Bronchial smooth muscle cell (primary cell): ENCODE measurements at places on chromosomes 16 and 17. TPM values are rescaled to one million over a fixed set of nuclear protein-coding genes. Genes with fewer than 3 reads are reported as not detected.

TSR3 gene
- 48.5 and 67.5 TPM in 2 replicates for total RNA-seq

TEDC2 gene
- 0.34 and 1.1 TPM in 2 replicates for total RNA-seq

MYCBPAP gene
- 1.3 and 2.6 TPM in 2 replicates for total RNA-seq

GNG13 gene
- total RNA-seq, result not detected in 2 replicates

ZG16B gene
- total RNA-seq, result 0.16 TPM in 1 of 2 replicates, not detected in the other

CD300LF gene
- not detected in 2 replicates for total RNA-seq

PPL gene
- 33.4 and 46.3 TPM in 2 replicates for total RNA-seq

GINS3 gene
- total RNA-seq, result 1.0 and 1.1 TPM in 2 replicates

KAT7 gene
- 19.1 and 22.2 TPM in 2 replicates for total RNA-seq

HAS3 gene
- 0.32 and 0.69 TPM in 2 replicates for total RNA-seq

NLRC3 gene
- under 0.01 TPM in 2 replicates for total RNA-seq

FOXN1 gene
- total RNA-seq, result not detected in 2 replicates

TEKT1 gene
- total RNA-seq, result not detected in 2 replicates

OTOP3 gene
- not detected in 2 replicates for total RNA-seq

CD7 gene
- 0.43 TPM in 1 of 2 replicates, not detected in the other for total RNA-seq

PLA2G10 gene
- total RNA-seq, result not detected in 2 replicates

SEZ6L2 gene
- 5.5 and 7.5 TPM in 2 replicates for total RNA-seq

IGFBP4 gene
- total RNA-seq, result 218 and 260 TPM in 2 replicates

DNAAF1 gene
- total RNA-seq, result under 0.01 TPM in 2 replicates

SNX20 gene
- not detected in 2 replicates for total RNA-seq

SLC16A5 gene
- 4.7 and 10.6 TPM in 2 replicates for total RNA-seq

NACA2 gene
- total RNA-seq, result not detected in 2 replicates

AOC2 gene
- 0.32 and 0.60 TPM in 2 replicates for total RNA-seq

SMIM5 gene
- not detected in 2 replicates for total RNA-seq

TNFRSF17 gene
- total RNA-seq, result not detected in 2 replicates

SLC4A1 gene
- not detected in 2 replicates for total RNA-seq

GPR179 gene
- 0.09 TPM in 1 of 2 replicates, not detected in the other for total RNA-seq

CCL2 gene
- 1.4 and 5.1 TPM in 2 replicates for total RNA-seq

MRC2 gene
- 210 and 386 TPM in 2 replicates for total RNA-seq

PIK3R6 gene
- total RNA-seq, result not detected in 2 replicates

GCGR gene
- total RNA-seq, result not detected in 2 replicates

TMEM238L gene
- total RNA-seq, result not detected in 2 replicates
